G401 (cell line): ENCODE measurements at places on chromosomes 3 and 15. TPM values are rescaled to one million over a fixed set of nuclear protein-coding genes. Genes with fewer than 3 reads are reported as not detected.

CAPN3 gene
- total RNA-seq = 0.27 and 0.43 TPM in 2 replicates

LRRIQ4 gene
- not detected in 2 replicates for total RNA-seq

TRH gene
- not detected in 2 replicates for total RNA-seq

COX17 gene
- total RNA-seq = 4.2 and 5.0 TPM in 2 replicates

MESP2 gene
- not detected in 2 replicates for total RNA-seq

ARPP19 gene
- 30.8 and 60.3 TPM in 2 replicates for total RNA-seq

PAQR9 gene
- 0.06 TPM in 1 of 2 replicates, not detected in the other for total RNA-seq

RPL14 gene
- total RNA-seq = 174 and 244 TPM in 2 replicates

EXD1 gene
- 0.03 TPM in 1 of 2 replicates, not detected in the other for total RNA-seq

PTX3 gene
- total RNA-seq = 5.4 and 7.1 TPM in 2 replicates

TNFSF10 gene
- not detected in 2 replicates for total RNA-seq

PTPN23 gene
- 6.6 and 9.0 TPM in 2 replicates for total RNA-seq

SLC24A1 gene
- total RNA-seq = 7.9 and 8.2 TPM in 2 replicates

RASGRF1 gene
- 0.12 and 1.6 TPM in 2 replicates for total RNA-seq

CTXN2 gene
- not detected in 2 replicates for total RNA-seq

PHLDB2 gene
- not detected in 2 replicates for total RNA-seq

ZNF774 gene
- total RNA-seq = 0.27 and 0.62 TPM in 2 replicates

NOP10 gene
- total RNA-seq = 291 and 354 TPM in 2 replicates

DNAH1 gene
- total RNA-seq = 1.2 and 2.5 TPM in 2 replicates

PLA1A gene
- total RNA-seq = not detected in 2 replicates

SCAANT1 gene
- total RNA-seq = not detected in 2 replicates

MUC4 gene
- 0.12 and 0.20 TPM in 2 replicates for total RNA-seq

ATP10A gene
- total RNA-seq = 9.2 and 14.1 TPM in 2 replicates

CCDC13 gene
- total RNA-seq = 1.4 and 3.3 TPM in 2 replicates

LSMEM2 gene
- 1.6 TPM in 1 of 2 replicates, not detected in the other for total RNA-seq

UBE3A gene
- 76.9 and 118 TPM in 2 replicates for total RNA-seq

SV2B gene
- total RNA-seq = not detected in 2 replicates

CYP19A1 gene
- total RNA-seq = not detected in 2 replicates

ADAMTSL3 gene
- 0.10 TPM in 1 of 2 replicates, not detected in the other for total RNA-seq

GOLGA6L7 gene
- not detected in 2 replicates for total RNA-seq

ZPLD1 gene
- total RNA-seq = not detected in 2 replicates

TAGLN3 gene
- total RNA-seq = not detected in 2 replicates

IVD gene
- 91.8 and 111 TPM in 2 replicates for total RNA-seq

DNASE1L3 gene
- not detected in 2 replicates for total RNA-seq

GATM gene
- 26.7 and 32.5 TPM in 2 replicates for total RNA-seq

SAMMSON gene
- not detected in 2 replicates for total RNA-seq

LIPC gene
- total RNA-seq = not detected in 2 replicates

PRSS50 gene
- total RNA-seq = not detected in 2 replicates

RBSN gene
- 21.7 and 23.3 TPM in 2 replicates for total RNA-seq

FYTTD1 gene
- total RNA-seq = 42.6 and 94.6 TPM in 2 replicates
